ENCODE measurements at places on chromosomes 11 and 22. TPM values are rescaled to one million over a fixed set of nuclear protein-coding genes. Genes with fewer than 3 reads are reported as not detected.

DNA sequence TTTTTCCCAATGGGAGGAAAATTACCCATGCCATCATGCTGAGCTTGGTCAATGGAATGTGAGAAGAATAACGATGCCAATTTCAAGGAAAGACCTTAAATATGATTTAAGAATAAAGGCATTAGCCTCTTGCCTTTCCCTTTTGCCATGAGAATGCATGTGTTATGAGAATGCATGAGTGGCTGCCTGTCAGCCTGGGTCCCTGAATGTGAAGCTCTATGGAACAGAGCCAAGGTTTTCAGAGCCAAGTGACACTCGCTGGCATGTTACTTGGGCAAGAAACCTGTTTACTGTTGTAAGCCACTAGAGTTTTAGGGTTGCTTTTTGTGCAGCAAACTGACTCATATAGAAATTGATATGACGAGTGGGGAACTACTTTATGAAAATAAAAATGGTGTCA is 75.7 kb downstream of the JRKL start:
- no peak for DNase-seq

GRCh38 chr11:14446701-14447169 is 52.9 kb downstream of the COPB1 start:
- DNase-seq = no peak

DNA sequence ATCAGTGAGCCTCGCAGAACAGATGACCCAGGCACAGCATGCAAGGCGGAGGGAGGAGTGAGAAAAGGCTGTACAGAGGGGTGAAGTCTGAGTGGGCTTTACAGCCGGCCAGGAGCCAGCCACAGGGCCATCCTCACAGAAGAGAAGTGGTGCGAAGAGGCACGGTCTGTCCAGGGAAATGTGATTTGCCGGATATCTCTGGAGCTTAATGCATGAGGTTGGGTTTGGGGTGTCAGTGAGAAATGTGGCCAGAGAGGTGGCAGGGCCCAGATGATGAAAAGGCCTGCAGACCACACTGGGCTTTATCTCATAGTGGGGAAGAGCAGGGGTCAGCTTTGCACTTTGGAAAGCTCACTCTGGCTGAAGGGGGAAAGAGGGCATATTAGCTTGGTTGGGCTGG is 255.2 kb downstream of the BUD13 start:
- DNase-seq = peak; percentile 26

- no peak for DNase-seq
Measured at GRCh38 chr11:42170601-42171000, 711.1 kb upstream of the LRRC4C start.

DNA sequence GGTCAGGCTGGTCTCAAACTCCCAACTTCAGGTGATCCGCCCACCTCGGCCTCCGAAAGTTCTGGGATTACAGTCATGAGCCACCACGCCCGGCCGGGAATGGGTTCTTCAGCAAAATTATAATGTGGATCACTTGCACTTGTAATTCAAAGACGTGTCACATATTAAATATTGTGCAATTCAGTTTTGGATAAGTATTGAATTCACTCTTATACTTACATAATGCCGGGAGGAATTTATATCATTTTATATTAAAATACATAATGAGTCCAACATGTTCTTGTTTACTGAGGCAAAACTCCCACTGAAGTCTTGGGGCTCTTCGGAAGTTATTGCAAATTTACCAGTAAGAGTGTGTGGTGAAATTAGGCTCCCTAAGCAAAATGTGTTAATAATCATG is 635.2 kb upstream of the LUZP2 start:
- DNase-seq = no peak

GRCh38 chr22:29158546-29158945 is 47.1 kb upstream of the EMID1 start:
- peak; percentile 19 for DNase-seq

- no peak for DNase-seq
Measured at GRCh38 chr11:70326365-70326811, 55.9 kb downstream of the PPFIA1 start.

- no peak for DNase-seq
Measured at GRCh38 chr22:47056776-47057470, 294.5 kb downstream of the TBC1D22A start.

- no peak for DNase-seq
Measured at GRCh38 chr11:43397251-43397650, 38.5 kb downstream of the TTC17 start.

- no peak for DNase-seq
Measured at GRCh38 chr11:63931045-63931444, 7.8 kb upstream of the NAA40 start.

GRCh38 chr11:27183672-27184457 is 143.2 kb downstream of the BBOX1 start:
- DNase-seq = no peak

Gene DDX25
- total RNA-seq = not detected

Gene VWCE
- 0.59 TPM for total RNA-seq

Gene LRRC4C
- total RNA-seq = 0.43 TPM

Gene POU2AF2
- total RNA-seq = not detected

Gene TTC36
- 0.62 TPM for total RNA-seq

Gene PDE2A
- 28.8 TPM for total RNA-seq

Gene SPI1
- total RNA-seq = 12.0 TPM

Measured in cardiac septum (tissue), 1 donor.